HepG2 (cell line): ENCODE measurements at places on chromosomes 16 and 17. TPM values are rescaled to one million over a fixed set of nuclear protein-coding genes. Genes with fewer than 3 reads are reported as not detected.

DNA sequence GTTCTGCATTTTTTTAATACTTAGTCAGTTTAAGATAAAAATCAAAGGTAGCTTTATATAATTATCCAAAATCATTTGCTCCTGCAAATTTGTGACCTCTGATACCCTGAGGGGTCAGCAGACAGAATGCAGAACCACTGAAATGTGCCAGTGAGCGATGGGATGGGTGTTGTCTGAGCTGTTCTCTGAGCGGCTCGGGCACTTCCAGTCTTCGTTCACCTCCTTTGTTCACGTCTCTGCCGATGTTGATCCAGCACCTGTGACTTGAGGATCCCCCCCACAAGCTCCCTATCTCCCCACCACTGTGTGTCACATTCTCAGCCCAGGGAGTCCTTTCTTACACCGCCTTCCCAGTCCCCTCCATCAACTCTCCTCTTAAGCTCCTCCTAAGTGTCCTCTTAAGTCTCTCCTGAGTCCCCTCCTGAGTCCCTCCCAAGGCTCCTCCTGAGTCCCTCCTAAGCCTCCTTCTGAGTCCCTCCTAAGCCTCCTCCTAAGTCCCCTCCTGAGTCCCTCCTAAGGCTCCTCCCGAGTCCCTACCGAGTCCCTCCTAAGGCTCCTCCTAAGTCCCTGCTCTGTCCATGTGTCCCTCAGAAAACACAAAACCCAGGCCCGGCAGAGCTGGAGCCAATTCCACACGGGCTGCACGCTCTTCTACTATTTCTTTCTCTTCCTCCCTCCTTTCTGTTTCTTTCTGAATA, 47.5 kb downstream of the RNF213 start:
- DNase-seq = no peak

DNA sequence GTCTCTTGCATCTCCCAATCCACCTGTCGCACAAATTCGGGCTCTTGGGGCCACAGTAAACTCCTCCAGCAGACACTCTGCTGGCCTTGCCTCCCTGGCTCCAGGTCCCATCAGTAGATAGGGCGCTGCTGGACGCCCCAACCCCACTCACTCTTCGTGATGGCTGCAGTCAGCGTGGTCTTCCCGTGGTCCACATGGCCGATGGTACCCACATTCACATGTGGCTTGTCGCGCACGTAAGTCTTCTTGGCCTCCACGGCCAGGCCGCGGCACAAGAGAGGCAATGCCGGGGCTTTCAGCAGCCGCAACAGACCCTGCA, 428 bp downstream of the TUFM start:
- no peak for DNase-seq

DNA sequence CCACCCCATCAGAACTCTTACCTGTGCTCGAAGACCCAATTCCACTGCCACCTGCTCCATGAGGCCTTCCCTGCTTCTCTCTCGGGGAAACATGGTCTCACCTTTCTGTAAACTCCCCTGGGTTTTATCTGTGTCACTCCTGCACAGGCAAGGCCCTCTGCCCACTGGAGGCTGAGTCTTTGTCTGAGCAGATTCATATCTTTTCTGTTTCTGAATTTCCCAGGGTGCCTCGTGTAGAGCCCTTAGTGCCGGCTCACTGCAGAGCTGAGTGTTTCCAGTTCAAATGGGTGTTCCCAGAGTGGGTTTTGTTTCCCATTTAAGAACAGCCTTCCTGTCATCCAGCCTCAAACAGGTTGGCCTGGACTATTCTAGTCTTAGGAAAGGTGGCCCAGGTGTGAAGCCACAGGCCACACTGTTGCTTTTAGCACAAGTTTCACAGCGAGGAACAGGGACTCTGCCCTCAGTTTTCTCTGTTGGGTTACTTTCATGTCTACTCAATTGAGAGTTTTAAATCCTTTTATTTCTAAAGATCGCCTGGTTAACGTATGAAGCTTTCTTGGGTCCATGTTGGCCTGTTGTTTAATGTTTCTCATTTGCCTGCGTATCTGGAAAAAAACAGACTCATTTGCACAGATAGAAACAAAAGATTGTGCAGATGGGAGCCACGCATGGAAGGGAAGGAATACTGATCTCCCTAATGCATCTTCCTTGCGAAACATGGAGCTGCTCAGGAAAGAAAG, 228.7 kb downstream of the MSI2 start:
- no peak for DNase-seq

DNA sequence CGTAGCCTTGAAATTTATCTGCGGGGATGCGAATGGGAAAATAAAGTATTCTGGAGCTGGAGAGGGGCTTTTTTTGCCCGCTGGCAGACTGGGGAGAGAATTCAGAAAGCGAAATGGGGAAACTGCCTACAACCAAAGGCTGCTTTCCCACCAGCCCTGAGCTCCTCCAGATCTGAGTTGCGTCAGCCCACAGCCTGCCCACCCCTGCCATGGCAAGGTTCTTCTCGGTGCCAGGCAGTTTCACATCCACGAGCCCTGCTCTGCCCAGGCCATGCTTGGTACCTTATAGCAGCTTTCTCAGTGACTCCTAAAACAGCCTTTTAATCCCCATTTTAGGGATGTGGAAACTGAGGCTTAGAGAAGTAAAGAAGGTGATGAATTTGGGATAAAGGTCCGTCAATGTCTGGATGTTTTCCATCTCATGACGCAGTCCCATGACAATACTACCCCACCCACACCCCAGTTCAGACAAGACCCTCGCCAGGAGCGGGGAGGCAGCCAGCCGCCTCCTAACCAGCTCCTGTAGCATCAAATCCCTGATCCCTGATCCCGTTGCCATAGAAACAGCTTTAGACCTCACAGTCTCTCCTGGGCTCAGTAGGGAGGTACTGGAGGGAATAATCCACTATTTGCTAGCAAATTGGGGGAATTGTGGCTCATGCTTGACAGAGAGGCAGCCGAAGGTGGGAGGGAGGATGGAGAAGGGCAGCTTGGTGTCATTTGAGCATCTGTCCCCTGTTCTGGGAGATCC, 113.5 kb downstream of the MGAT5B start:
- no peak for DNase-seq

DNA sequence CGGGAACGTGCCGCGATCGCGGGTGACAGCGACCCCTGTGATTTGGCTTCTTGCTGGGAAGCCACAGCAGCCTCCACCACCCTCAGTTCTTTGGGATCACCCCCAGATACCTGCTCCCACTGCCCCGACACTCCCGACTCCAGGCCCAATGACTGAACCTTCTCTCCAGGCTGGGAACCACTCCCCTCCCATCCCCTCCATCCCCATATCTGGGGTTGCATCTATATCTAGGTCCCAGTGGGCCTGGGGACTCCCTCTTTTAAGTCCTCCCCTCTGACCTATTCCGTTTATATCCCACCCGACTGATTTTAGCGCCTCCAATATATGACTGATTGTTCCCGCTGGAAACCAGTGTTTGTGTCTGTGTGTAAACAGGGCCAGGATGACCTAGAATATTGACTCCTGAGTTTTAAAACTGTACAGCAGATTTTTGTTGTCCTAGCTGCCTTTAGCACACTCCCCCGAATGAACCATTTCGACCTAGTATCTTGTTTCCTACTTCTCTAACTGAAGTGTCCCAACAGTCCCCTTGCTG, 667 bp downstream of the PSMD3 start:
- DNase-seq = no peak

- DNase-seq = no peak
Measured at GRCh38 chr17:52790359-52790955, 631.9 kb upstream of the CA10 start.

GRCh38 chr17:70251706-70252105, 82.4 kb downstream of the KCNJ2 start:
- no peak for DNase-seq

GRCh38 chr17:28397687-28398279, 8.2 kb downstream of the SLC46A1 start:
- DNase-seq = no peak

GRCh38 chr16:87840271-87840978, 28.9 kb downstream of the SLC7A5 start:
- DNase-seq = no peak

DNA sequence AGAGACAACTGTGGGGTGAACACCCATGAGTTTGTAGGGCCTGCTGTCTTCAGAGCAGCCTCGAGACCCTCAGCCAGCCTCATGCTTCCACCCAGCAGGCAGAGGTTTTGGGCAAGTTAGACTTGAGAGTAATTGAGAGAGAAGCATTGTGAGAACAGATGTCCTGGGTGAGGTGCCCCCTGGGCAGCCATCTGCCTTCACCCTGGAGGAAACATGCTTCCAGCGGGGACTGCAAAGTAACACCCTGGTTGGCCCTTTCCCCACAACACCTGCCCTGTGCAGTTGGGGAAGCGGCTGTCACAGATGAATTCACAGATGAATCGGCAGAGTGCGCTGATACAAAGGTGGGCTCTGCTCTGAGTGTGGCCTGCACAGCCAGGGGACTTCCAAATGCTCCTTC, 23.4 kb downstream of the ATPAF2 start:
- no peak for DNase-seq

GRCh38 chr16:89080196-89080853, 13.3 kb upstream of the ACSF3 start:
- DNase-seq = no peak

DNA sequence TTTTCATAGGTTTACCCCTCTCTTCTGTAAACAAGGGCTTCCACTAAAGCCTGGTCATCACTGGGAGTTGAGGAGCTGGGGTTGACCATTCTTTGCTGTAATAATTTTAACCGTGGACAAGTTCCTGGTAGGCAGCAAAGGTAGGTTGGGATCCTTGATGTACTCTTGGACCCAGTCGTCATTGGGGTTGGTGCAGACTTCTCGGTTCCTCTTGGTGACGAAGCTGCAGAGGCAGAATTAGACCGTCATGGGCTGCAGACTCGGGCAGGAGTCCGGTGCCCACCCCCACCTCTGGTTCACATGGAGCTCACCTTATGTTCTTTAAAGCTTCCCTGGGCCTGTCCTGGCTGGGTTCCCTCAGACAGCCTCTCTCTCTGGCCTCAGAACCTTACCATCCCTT, 3.8 kb downstream of the CCL16 start:
- no peak for DNase-seq

SDR42E2 gene
- polyA plus RNA-seq = 0.05 TPM in 1 of 2 replicates, not detected in the other

DNA sequence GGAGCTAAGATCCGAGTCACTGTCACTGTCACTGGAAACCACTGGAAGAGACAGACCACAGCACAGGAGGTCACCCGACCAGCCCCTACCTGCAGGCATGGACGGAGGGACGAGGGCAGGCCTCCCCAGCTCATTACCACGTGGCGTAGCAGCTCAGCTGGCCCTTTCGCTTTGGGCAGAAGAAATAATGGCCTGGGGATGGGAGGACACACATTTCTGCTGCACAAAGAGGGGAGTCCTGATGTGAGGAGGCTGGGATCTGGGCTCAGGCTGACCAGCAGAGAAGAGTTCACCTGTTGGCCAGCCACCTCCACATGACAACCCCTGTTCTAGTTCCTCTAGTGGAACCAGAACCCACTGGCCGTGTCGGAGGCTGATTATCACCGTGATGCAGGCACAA, 38.2 kb upstream of the DOC2B start:
- DNase-seq = no peak

KRT31 gene
- polyA plus RNA-seq = 0.05 TPM in 2 replicates

DNA sequence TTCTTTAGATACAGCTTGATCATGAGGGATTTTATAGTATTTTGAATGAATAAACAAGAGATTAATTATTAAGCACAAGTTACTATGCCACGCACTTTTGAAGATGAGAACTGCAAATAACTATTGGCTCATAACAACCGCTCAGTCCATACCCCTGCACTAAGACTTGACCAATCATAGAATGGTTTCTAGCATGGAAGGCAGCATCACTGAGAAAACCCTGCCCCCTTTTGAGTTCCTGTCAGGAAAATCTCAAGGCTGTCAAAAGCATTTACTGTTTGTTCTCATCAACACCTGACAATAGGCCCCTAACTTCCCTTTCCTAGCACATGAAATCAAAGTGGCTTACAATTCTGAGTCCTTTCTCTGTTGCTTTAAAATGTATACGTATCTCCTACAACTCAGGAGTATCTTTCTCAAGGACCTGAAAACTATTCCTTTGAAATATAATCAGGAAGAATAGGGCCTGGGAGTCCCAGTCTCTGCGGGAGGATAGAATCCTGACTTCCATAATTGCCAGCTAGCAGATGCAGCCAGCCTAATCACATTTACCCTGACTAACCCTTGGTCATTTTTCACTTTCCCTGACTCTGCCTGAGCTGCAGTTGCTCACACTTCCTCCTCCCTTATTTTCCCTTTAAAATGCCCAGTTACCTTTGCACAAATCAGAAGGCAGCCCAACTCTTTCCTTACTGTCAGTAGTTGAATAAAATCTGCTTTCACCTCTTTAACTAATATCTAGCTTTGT, 9.1 kb upstream of the MMD start:
- DNase-seq = no peak

GRCh38 chr16:69773260-69773947, 11.3 kb downstream of the WWP2 start:
- DNase-seq = no peak

SGCA gene
- polyA plus RNA-seq = not detected in 2 replicates

TMEM238L gene
- polyA plus RNA-seq = not detected in 2 replicates

- no peak for DNase-seq
Measured at GRCh38 chr16:51556694-51557340, 405.7 kb upstream of the SALL1 start.

DNA sequence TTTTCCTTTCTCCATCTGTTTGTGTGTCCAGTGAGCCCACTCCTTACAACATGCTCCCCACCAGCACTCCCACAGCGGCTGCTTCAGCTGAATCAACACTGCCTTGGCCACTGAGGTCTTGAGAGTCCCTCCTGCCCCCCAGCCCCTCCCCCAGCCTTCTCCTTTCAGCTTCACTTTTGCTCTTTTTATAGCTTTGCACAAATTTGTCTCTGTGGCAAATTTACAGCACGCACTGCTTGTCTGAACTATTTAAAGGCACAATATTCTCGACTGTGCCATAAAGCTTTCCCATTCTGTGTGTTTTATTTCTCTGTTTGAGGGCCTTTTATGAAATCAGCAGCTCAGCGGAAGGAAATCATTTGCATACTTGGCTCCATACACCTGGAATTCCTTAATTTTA, 579.3 kb downstream of the TOX3 start:
- no peak for DNase-seq

CARD14 gene
- 0.03 TPM in 1 of 2 replicates, not detected in the other for polyA plus RNA-seq

DNA sequence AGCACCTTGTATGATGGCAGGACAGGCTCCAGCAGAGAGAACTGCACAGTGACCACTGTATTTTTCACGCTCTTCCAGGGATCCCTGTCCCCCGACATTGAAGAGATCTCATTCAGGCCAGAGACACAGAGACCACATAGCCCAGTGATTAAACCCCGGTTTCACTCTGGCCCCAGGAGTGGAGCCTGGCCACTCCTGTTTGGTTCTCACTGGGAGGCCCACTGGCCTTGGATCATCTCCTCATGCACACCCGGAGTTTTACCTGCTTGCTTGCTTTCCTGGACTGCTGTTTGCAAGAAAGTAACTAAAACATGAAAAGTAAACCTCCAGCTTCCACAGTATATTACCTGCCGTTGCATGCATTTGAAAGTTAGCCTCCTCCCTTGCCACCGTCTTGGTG, 13.2 kb upstream of the CLEC18C start:
- no peak for DNase-seq

MT4 gene
- not detected in 2 replicates for polyA plus RNA-seq

- DNase-seq = no peak
Measured at GRCh38 chr16:4064950-4065352, 51.3 kb downstream of the ADCY9 start.

GRCh38 chr16:27859020-27859419, 204.5 kb downstream of the GSG1L start:
- DNase-seq = peak; percentile 11

- no peak for DNase-seq
Measured at GRCh38 chr17:37206299-37206698, 169.5 kb upstream of the C17orf78 start.

CDRT4 gene
- 12.1 and 12.8 TPM in 2 replicates for polyA plus RNA-seq

- DNase-seq = no peak
Measured at GRCh38 chr17:52674686-52675085, 516.2 kb upstream of the CA10 start.
